Fibroblast of skin of back (primary cell): ENCODE measurements at places on chromosomes 3 and 15.
A peak's percentile ranks its signal among the peaks of the same experiment; 100 is the strongest.

- DNase-seq: peak; percentile 37
Measured at GRCh38 chr15:76337059-76337695, 604 bp downstream of the ISL2 start.

GRCh38 chr3:98623572-98624280 lies 30.3 kb upstream of the CPOX start:
- DNase-seq: no peak

- no peak for DNase-seq
Measured at GRCh38 chr3:126414406-126414805, 19.7 kb downstream of the CFAP100 start.

DNA sequence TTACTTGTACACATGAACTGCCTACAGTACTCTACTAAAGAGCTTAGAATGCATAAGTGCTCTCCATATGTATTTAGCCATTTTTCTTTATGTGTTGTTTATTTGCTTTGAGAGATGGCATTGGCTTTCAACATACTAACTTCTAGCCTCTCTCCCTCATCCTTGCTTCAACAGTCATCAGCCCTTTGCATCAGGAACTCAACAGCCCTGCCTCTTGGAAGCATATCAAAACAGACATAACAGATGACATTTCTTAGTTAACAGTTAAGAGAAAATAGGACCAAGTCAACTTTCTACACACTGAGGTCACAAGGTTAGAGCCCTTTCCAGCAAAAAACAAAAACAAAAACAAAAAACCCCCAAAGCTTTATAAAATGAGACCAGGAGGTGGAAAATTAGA lies 145.6 kb downstream of the TCF12 start:
- DNase-seq: no peak

DNA sequence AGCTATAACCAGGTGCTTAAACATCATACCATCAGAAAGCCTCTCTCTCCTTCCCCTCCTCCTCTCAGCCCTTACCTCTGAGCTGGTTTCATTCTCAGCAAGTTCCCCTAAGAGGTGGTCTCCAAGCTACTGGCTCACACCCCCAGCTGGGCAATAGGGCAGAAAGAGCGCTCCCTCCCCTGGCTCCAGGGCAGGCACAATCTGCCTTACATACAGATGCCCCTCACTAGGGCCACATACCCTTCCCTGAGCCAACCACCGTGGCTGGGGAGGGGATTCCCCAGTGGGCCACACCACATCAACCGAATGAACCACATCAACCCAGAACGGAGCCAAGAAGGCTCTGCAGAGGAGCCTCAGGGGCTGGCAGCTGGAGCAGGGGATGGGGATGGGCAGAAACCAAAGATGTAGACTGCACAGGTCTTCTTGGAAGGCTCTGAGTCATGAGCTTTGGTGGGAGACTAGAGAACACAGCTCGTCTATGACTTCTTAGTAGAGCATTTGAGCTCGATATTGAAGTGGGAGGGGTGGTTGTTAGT lies 4.6 kb upstream of the FBLN2 start:
- DNase-seq: peak; percentile 97

DNA sequence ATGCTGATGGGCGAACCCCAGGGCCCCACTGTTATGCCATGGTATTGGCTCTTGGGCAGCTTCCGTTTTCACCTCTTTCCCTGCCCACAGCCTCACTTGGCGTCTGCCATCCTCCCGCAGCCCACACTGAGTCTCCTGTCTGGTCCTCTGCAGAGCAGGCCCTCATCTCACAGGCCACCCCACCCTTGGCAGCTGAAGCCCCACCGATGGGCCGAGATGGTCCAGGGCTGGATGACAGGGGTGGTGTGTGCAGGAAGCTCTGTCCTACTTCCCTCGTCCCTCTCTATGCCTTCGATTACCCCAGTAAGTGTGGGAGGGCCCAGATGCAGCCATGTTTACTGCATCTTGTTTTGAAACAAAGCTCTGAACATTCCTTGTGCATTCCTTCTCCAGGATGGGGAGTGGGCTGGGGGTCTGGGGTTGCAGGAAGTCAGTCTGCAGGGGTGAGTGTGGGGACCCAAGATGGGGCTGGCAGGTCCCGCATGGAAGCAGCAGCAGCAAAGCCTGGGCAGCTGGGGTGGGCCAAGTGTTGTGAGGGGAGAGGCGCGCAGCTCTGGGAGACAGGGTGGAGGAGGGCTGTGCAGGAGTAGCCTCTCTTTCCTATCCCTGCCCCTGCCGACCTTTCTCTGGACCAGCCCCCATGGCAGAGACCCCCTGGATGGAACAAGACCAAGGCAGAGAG lies 20.9 kb downstream of the TBC1D21 start:
- DNase-seq: no peak

GRCh38 chr3:116836286-116836685 lies 126.7 kb downstream of the TUSC7 start:
- DNase-seq: peak; percentile 82

DNA sequence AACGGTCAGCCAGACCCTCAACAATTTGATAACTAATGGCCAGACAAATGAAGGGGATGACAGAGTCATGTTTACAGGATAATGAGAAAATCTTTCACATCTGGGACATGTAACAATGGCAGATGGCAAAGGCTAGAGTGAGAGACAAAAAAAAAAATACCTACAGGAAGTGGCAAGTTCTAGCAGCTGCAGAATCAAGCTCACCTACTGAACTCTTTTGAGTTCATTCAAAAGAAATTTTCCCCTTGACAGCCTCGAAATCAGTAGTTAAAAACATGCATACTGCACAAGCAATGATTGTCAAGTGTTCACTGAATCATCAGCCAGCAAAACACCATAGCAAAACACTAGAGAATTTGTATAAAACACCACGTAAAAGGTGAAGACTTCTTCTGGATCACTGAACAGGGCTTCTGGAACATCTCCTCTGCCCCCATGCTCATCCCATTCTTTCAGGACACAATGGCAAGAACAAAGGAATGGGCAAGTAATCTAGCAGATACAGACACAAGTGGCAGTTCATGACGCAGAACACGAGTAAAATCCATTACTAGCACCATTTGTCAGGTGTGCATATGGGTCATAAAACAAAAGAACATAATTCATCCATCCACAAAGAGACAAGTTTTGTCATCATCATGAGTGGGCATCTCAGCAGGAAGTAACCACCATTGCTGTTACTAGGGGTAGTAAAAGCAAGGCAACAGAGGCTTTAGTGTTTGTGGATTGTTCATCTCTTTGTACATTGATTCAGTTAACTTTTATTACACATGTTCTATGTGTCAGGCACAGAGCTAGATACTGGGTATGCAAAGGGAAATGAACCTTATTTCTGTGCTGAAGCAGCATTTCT lies 13.8 kb upstream of the KCNMB2 start:
- DNase-seq: no peak

DNA sequence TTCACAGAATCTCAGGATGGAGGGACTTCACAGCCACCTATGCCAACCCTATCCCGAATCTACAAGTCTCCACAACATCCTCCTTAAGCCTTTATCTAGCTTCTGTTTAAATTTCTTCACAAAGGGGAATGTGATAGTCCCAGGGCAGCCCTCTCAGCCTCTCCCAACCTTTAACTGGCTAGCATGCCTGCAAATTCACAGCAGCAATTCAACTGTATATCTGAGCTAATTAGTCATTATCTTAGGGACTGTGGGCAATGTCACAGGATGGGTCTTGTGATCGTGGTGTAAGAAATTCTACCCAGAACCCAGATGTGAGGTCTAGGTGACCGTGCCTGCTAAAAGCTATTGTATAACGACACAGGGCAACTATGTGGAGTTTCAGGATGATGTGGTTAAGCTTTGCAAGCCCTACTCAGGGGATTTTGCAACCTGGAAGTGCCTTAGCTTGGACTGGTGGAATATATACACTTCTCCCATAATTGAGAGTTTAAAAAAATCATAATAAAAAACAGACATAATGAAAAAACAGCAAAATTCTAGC lies 65.5 kb upstream of the FBN1 start:
- DNase-seq: no peak

DNA sequence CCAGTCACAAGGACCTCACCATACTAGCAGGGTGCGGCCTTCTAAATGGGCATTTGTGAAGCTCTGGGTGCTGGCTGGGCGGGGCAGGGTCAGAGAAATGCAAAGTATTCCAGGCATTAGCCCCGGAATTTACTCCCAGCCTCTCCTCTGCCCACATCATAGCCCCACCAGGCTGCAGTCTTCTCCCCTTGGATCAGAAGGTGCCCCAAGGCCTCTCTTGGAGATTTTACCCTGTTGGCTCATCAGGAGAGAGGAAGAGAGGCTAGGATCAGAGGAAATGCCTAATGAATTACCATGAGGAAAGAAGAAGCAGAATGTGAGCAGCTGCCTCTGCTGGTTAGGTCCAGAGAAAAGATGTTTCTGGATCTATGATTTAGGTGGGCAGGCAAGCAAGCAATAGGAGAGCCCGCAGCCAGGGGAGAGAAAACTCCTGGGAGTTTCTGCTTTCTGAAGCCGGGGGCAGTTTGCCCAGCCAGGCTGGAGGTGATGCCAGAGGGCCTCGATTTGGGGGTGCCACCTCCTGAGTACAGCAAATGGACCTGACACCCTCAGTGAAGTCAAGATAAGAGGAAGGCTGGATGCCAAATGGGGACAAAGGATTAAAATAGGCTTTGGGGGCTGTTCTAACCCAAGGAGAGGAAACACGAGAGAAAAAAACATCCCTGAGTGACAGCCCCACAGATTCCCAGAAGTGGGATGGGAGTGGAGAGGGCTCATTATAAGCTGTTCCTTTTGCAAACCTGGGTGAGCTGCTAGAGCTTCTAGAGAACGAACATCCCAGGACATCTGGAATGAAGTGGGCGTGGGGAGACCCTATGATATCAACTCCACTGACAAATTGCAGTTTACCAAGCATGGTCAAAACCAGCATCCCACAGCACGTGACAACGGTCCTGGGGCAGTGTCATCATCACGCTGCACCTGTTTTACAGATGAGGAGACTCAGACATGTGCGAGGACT lies 65.4 kb downstream of the BDH1 start:
- peak; percentile 97 for DNase-seq

DNA sequence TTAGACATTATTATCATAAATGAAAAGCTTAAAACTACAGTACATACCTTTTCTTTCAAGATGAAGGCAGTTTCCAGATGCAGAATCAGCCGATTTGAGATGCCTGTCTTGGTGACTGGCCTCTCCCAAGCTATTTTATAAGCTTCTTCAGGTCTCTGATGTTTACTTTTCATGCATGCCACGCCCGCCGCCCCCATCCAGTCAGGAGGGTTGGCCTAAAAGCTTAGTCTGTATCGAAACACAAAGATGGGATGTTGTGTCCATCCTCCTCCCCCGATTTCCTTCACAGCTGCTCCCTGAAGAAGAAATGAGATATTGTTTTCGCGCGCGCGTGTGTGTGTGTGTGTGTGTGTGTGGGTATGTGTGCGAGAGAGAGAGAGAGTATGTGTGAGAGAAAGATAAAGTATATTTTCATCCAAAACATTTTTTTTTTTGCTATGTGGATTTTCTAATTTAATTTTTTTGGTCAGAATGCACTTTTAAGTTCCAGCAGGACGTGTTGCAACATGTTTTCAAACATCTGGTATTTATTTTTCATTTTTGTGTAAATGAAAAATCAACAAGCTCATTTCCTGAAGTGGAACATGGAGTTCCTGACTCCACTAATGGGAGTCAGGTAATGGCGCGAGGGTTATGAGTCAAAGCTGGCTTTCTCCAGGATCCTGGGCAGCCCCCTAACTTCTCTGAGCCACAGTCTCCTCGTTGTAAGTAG lies at the start of gene APOD:
TSS of gene APOD (minus strand) at position 110 of the 712 bp plus-strand sequence. CDS start 4,479 bp downstream, outside the sequence.
- peak; percentile 9 for DNase-seq

DNA sequence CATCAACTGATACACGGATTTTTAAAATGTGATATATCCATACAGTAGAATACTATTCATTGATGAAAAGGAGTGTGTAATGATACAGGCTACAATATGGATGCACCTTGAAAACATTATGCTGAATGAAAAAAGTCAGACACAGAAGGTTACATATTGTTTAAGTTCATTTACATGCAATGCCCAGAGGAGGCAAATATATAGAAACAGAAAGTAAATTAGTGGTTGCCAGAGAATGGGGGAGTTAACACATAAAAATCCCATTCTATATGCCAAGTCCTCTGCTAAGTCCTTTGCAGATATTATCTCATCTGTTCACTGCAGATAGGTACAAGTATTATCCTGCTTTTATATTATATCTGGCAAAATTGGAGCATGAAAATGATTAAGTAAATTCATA lies 22.1 kb upstream of the CDIN1 start:
- DNase-seq: no peak

DNA sequence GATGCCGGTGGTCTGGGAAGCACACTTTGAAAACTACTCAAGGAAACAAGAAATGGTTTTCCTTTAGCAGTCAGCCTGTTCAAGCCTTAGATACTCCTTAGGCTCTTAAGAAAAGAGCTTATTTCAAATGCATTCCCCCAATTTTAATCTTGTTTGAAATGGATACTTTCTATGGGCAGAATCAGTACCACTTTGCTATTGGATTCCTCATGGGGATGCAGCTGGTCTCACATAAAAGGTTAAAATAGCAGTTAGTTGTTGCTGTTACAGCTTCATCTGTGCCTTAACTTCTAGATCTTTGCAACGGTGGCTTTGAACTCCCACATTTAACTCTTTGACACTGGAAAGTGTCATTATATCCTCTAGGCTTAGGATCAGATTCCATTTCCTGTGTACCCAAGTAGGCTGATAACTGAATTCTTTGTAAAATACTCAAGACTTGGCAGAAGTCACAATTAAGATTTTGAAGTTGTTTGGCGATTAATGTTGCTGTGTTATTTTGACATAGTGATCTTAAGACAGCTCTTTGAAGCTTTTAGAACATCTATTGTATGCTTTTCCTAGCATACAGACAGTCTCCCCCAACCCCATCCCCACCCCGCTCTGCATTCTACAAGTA lies 2.2 kb downstream of the THBS1 start:
- no peak for DNase-seq

DNA sequence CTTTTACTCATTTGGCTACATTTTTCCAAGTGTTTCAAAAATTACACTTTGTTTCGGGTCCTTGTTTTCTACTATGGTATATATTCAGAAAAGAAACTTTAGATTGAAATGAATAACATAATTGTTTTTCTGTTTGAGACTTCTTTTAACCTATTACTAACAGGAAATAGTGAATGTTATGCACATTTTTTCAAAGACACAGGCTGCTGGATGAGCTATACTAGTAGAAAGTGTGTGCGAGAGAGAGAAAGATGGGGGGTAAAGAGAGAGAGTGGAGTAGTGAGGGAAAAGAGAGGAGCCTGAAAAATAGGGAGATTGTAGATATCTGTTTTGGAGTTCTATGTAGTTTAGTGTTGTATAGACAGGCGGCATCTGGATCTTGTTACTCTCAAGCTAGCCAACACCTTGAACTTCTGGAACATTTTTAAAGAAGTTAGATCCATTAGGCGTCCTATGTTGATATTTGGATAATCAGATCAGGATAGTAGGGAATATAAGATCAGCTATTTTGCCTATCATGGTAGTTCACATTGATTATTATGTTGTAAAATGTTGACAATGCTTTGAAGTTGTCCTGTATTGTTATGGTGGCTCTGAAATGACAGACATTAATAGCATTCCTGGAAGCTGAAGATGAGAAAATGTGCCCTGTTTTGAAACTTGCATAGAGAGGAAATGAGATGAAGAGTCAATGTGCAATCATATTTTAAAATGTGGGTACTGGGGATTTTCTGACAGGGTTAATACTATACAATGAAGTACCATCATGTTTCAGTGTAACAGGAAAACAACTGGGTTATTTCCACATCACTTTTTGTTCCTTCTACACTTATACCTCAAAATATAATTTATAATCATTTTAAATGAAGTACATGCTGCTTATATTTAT lies 2.6 kb downstream of the RBMS3 start:
- DNase-seq: no peak
